ENCODE measurements at places on chromosomes 4 and X.

DNA sequence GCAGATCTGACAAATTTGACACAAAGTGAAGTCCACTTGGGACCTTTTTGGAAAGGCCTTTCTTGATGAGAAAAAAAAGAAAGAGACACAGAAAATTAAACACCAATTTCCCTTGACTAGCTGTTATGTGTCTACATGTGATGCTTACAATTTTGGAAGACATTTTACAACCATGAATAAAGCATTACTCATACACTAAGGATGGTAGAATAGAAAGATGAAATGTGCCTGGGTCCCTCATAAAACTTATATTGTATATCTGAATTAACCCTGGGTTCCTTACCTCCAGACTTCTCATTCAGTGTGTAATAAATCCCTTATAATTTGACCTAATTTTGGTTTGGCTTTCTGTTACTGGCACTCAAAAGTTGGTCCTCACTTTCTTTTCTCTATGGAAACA is 16.5 kb upstream of the GRIA3 start:
- DNase-seq, result no peak

DNA sequence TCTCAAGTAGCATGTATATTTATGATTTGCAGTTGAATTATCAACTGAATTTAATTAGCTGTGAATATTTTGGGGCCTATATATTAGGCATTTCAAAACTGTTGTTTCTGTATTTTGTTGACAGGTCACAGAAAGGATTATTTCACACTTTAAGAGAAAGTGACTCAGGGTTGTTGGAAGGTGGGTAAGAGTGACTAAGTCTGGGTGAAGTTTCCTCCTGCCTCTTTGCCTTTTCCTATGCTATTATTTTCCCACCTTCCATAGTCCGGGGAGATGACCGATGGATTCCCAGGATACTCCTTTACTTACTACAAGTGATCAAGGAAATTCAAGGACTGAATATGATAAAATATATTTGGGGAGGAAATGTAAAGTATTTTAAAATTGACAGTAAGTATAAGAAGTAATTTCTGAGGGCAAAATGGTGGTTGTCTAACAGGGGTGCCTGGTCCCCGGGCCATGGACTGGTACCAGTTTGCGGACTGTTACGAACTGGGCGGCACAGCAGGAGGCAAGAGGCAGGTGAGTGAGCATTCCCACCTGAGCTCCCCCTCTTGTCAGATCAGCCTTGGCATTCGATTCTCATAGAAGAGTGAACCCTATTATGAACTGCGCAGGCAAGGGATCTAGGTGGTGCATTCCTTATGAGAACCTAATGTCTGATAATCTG is 175.5 kb upstream of the GPRIN3 start:
- no peak for DNase-seq

DNA sequence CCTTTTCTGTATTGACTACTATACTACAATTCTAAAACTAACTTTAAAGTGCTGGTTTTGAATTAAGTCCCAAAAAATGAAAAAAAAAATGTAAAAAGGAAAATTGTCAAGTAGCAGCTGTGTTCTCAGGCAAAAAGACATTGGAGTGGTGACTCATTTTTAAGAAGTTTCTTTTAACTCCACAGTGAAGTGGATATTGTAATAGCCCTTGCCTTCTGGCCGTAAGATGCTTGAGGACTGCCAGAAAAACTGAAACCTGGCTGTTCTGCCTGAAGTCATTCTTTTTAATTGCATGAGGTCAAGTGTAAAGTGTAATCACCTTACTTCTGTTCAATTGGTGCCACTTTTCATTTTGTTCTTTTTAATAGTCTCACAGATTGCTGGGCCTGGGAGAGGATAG is 28.9 kb downstream of the SPANXD start:
- DNase-seq, result no peak

- no peak for DNase-seq
Measured at GRCh38 chr4:29058531-29058930, 1661.6 kb upstream of the PCDH7 start.

DNA sequence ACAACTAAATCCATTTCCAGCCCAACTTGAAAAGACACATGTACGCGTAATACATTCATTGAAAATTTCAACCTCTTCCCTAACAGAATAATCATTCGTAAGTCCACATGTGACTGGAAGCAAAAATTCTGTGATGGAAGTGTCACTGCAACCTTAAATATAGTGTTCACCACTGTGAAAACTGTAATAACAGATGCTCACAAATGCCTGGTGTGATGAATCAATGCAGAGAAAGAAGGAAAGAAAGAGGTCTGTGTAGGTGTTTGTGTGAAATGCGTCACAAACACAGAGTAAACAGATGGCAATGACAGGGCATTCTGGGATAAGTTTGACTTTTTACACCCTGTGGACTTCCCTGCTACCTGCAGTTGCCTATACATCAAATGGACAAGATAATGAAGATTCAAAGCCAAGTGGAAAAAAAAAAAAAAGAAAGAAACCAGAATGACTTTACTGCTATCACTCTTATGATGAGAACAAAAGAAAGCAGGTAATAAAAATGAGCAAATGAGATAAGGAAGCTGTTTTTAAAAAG is 123.3 kb downstream of the EPHA5 start:
- DNase-seq, result no peak

GRCh38 chrX:47587906-47588735 is 5.9 kb downstream of the TIMP1 start:
- no peak for DNase-seq

- DNase-seq, result no peak
Measured at GRCh38 chr4:179372746-179373145, 1930.5 kb upstream of the AGA start.

DNA sequence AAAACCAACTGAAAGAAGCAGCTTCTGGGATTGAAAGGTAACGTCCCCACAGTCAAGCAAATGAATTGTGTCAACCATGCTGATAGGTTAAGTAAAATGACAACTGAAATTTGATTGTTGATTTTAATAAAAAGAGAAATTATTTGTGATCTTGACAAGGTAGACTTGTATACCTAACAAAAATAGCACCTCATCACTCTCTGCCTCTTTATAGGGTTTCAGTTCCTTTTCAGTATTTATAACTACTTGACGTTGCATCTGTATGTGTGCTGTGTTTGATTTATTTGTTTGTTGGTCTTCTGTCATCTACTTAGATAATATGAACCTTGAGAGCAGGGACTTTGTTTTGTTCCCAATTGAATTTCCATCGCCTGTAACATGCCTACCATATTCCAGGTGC is 7.9 kb upstream of the PPP3CA start:
- DNase-seq, result no peak

DNA sequence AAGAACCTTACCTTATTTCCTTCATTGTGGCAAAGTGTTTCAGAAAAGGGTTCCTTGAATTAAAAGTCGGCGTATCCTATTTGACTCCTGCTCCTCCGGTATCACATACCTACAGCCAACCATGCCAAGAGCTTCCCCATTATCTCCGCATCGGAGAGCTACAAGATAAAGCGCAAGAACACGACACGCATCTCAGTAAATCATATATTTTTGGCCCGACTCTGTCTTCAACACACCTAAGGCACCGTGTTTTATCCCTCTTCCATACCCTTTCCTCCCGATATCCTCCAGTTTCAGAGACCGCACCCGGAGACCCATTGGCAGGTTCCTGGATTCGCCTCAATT is 497 bp upstream of the THAP9 start:
- no peak for DNase-seq
